ENCODE measurements at places on chromosomes 5 and 9.
A peak's percentile ranks its signal among the peaks of the same experiment; 100 is the strongest.

- no peak for DNase-seq
These were observed 509.2 kb downstream of the CETN3 start for GRCh38 chr5:89900346-89900745.

DNA sequence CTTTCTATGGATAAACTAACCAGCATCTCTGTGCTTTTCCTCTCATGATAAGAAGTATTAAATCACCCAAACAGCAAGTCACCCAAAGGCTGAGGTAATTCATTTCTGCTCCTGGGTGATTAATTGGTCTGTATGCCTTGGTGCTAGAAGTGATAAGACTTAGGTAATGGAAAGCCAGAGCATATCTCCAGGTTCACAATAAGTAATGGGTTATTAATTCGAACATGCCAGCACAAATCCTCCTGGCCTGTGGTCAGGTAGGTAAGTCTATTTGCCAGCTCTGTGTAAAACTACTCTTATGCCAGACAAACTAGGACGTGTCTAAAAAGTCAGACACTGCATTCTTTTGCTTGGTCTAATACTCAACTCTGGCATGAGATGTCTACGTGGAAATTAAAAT lies 11.2 kb upstream of the ENC1 start:
- DNase-seq, result no peak

DNA sequence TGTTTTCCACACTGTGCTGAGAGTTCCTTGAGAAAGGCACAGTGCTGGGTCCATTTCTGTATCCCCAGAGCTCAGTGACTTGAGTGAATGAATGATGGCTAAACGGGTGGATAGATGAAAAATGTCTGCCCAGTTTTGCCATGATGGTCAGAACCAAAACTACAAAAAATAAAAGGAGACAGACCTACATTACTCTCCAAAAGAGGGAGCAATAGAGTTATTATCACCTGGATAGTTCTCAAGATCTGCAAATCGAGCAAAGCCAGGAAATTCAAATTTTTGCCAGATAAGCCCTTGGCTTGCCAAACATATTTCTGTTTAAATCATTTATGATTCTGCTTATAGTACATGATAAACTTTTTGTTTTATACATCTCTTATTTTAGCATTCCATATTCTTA lies 214.2 kb upstream of the ZNF462 start:
- no peak for DNase-seq

GRCh38 chr9:37920471-37921167 lies 16.7 kb upstream of the SLC25A51 start:
- no peak for DNase-seq

- DNase-seq, result peak; percentile 86
These were observed 159.3 kb downstream of the RGS3 start for GRCh38 chr9:113622600-113623400.
